Stimulated activated CD4-positive, alpha-beta T cell treated with anti-CD3 and anti-CD28 coated beads, Interleukin-4, amount 100 ng/mL, for 24 hours (primary cell): ENCODE measurements at places on chromosomes 13 and 19.
A peak's percentile ranks its signal among the peaks of the same experiment; 100 is the strongest.

GRCh38 chr19:47152632-47153031, 22.0 kb downstream of the SAE1 start:
- DNase-seq: no peak

GRCh38 chr13:95535243-95535642, 17.3 kb upstream of the CLDN10 start:
- DNase-seq: peak; percentile 4

GRCh38 chr19:4910594-4911281, 1.4 kb downstream of the UHRF1 start:
- DNase-seq: no peak

GRCh38 chr13:25453850-25454365, 82.1 kb downstream of the ATP8A2 start:
- DNase-seq: no peak

DNA sequence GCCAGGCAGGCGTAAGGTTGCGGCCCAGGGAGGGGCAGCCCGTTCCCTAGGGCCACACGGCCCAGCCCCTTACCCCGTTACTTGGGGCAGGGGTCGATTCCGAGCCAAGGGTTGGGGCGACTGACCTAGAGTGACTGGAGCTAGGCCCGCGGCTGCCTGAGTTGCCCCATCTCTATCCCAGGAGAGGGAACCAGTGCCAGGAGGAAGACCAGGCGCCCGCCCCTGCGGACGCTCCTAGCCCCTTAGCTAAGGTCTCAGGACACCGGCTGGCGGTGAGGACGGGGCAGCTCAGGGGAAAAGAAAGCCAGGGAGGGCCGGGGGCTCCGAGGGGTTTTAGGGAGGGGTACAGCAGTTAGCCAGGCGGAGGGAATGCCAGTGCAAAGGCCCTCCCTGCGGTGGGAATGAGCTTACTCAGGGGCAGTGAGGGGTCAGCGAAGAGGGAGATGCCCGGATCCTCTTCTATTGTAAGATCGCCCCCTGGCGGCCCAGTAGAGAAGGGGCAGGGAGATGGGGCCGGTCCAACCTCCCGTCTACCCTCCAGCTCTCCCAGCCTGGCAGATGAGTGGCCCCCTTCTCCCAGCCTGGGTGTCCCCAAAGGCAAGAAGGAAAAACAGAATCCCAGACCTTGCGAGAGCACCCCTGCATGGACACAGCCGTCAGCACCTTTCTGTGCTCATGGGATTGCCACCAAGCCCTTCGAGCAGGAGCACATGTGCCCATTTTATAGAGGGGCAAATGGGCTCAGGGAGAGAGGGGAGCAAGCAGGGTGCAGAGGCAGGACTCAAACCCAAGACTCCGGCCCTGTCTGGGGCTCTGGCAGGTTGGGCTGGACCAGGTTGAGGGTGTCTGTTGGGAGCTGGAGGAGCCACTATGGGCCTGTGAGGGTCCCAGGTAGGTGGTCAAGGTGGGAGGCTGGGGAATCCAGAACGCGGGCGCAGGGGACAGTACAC, 16.3 kb downstream of the CILP2 start:
- peak; percentile 70 for DNase-seq

DNA sequence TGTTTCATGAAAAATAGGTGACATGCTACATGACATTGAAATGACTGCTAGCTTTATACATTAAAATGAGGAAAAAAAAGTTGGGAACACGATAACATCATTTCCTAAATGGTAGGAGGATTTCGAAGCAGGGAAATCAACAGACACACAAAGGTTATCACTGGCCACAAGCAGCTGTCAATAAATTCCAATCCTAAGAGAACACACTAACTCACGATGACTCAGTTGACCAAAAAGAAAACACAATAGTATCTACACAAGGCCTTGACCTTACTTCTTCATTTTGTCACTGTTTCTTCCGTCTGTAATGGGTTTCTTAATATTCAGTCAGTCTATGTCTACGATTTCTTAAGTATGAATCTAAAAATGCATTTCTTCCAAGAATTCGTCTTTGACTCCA, 36.5 kb downstream of the STARD13 start:
- no peak for DNase-seq
